ENCODE measurements at places on chromosomes 16 and 17.

DNA sequence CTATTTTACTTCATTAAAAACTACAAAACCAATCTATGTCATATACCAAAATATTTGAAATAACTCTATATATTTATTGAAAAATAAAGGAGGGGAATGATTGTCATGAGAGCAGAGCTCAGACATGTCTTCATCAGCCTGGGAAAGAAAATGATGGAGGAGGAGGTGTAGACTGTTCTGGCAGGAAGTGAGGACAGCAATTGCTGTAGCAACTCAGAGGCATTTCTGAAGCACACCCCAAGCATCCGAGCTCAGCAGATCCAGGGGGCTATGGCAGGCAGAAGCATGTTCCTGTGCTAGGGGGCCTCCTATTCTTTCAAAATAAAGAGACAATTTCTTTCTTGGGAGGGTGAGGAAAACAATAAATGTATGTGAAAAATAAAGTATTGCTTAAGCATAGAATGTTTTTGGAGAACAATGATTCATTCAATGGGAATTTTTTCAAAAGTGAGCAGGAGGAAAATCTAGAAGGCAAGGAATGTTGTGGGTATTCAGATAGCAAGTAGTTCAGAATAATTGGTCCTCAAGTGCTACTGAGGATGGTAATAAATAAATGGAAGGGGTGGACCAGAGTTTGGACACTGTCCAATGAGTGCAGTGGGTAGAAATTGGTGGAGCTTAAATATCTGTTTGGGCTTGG lies 383.4 kb downstream of the CDH11 start:
- peak; percentile 26 for DNase-seq

DNA sequence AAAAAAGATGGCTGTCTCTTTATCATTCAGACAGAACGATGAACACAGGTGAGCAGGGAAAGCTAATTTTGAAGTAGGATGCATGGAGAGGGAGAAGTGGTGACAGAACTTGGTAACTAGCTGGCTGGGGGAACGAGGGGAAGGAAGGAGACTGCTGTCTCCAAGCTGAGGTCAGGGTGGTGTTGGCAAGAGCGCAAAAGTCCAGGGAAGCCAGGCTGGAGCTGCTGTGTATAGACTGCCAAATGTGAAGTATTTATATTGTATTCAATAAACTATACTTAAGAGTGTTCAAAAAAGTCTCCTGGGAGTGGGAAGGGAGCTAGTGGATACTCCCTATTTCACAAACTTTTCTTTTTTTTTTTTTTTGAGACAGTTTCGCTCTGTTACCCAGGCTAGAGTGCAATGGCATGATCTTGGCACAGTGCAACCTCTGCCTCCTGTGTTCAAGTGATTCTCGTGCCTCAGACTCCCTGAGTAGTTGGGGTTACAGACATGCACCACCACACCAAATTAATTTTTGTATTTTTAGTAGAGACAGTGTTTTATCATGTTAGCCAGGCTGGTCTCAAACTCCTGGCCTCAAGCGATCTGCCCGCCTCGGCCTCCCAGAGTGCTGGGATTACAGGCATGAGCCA lies 8.2 kb downstream of the TMEM106A start:
- no peak for DNase-seq

DNA sequence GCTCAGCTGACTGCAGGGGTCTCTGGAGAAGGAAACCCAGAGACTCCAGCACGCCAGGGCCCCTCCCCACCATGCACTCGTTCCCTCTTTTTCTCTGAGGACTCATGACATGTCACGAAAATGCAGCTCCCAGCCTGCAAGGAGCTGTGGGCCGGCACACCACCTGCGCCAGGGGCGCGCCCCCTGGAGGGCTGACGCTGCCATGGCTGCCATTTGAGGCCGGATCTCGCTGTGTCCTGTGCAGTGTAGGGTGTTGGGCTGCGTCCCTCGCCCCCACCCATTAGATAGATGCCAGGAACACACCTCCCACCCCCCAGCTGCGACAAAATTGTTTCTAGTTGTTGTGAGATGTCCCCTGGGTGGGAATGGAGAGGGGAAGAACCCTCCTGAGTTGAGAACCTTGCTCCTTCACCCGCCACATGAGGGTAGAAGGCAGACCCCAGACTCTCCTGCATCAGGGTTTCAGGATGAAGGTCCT lies 8.2 kb downstream of the SYNGR2 start:
- no peak for DNase-seq

DNA sequence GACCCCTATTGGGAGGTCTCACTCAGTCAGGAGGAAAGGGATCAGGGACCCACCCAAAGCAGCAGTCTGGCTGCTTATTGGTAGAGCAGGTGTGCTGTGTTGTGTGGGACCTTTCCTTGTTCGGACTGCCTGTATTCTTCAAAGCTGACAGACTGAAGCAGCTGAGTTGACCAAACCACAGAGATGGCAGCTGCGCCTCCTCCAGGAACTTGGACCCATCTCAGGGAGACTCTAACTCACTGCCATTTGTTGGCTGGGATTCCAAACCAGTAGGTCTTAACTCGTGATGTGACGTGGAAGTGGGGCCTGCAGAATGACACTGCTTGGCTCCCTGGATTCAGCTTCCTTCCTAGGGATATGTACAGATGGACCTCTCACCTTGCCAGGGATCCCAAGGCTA lies 9.6 kb upstream of the UQCRC2 start:
- DNase-seq = no peak

DNA sequence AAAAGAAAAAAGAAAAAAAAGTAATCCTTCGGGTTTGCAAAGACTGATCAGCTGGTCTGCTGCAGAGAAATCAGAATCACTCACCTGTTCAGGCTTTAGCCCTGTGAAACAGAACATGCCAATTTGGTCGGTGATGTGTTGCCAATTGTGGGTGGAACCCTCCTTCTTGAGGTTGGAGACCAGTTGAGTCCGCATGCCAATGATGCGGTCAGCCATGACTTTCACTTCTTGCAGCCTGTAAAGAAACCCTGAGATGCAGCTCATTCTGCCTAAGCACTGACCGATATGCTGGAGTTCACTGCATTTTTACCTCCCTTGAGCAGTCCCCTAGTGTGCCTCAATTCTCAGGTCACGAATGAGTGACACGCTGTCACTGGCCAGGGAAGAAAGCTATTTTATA lies 24.8 kb upstream of the SLC38A7 start:
- no peak for DNase-seq

- DNase-seq = peak; percentile 43
Measured at GRCh38 chr16:26993511-26993910, 73.2 kb upstream of the C16orf82 start.

DNA sequence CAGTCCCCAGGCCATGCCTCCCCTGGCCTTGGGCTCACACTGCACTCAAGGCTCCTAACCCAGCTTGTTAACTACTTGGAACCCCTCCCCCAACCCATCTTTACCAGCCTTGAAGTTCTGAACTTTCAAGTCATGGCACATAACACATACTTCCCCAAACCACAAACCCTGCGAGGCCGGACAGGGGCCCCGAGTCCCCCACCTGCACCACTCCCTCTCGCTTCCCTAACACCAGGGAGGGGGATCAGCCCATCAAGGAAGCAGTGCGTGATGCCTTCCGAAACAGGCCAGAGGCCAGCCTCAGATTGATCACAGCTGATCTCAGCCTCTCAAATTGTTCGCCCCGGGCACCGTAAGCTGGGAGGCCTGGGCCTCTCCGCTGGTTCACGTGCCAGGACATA lies 3.0 kb upstream of the NLRC3 start:
- no peak for DNase-seq

- DNase-seq = peak; percentile 86
Measured at GRCh38 chr17:2405247-2405926, 4.5 kb upstream of the MNT start.

- DNase-seq = no peak
Measured at GRCh38 chr17:3613124-3613523, 3.9 kb upstream of the TRPV1 start.

- DNase-seq = no peak
Measured at GRCh38 chr17:76820561-76820960, 47.6 kb upstream of the MGAT5B start.
